ENCODE measurements at places on chromosomes 5 and 9. TPM values are rescaled to one million over a fixed set of nuclear protein-coding genes. Genes with fewer than 3 reads are reported as not detected.
A peak's percentile ranks its signal among the peaks of the same experiment; 100 is the strongest.

GRCh38 chr5:67660149-67660548, 463.6 kb upstream of the CD180 start:
- no peak for DNase-seq
- no peaks in the 10 kb centered on the region for H3K36me3 ChIP-seq
- no peaks in the 10 kb centered on the region for H3K27me3 ChIP-seq
- H3K4me3 ChIP-seq, result no peak overlapping the region
- no peaks in the 10 kb centered on the region for H3K4me1 ChIP-seq
- H3K27ac ChIP-seq, result no peak overlapping the region

- H3K27me3 ChIP-seq, result no peaks in the 10 kb centered on the region
- H3K4me1 ChIP-seq, result no peaks in the 10 kb centered on the region
- peaks cover 29% of the 10 kb centered on the region for H3K36me3 ChIP-seq
- DNase-seq, result no peak
- H3K27ac ChIP-seq, result no peak overlapping the region
- no peak overlapping the region for H3K4me3 ChIP-seq
These were observed 28.8 kb downstream of the WDR36 start for GRCh38 chr5:111120911-111121310.

The AMBP gene
- not detected for total RNA-seq

GRCh38 chr5:88690409-88691229, 192.4 kb downstream of the MEF2C start:
- no peak overlapping the region for H3K27ac ChIP-seq
- no peaks in the 10 kb centered on the region for H3K36me3 ChIP-seq
- peaks cover 16% of the 10 kb centered on the region for H3K4me1 ChIP-seq
- peak; percentile 64 for DNase-seq

GRCh38 chr9:97660847-97661246, 27.2 kb downstream of the NCBP1 start:
- no peak overlapping the region for H3K27ac ChIP-seq
- H3K4me3 ChIP-seq, result no peak overlapping the region
- no peaks in the 10 kb centered on the region for H3K27me3 ChIP-seq
- no peak for DNase-seq
- H3K36me3 ChIP-seq, result peaks cover 51% of the 10 kb centered on the region
- H3K4me1 ChIP-seq, result no peaks in the 10 kb centered on the region

DNA sequence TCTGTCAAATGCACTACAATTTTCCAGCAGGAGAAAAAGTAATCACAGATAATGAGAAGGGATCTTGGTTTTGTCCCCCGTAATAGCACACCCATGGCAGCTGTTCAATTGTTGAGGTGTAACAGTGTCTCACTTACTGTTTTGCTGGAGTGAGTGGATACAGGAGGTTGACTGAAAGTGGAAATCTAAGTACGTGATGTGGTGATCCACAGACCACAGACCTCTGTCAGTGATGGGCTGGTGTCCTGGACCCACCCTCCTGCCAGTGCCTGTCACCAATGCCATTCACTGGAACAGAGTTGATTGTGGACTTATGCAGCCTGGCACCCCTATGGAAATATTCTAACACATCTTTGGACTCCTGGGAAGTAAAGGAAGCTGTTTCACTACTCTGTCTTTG, 261.7 kb downstream of the TRPM3 start:
- no peak overlapping the region for H3K4me3 ChIP-seq
- H3K27me3 ChIP-seq, result no peaks in the 10 kb centered on the region
- no peaks in the 10 kb centered on the region for H3K36me3 ChIP-seq
- H3K27ac ChIP-seq, result no peak overlapping the region

The PCDHA9 gene
- not detected for total RNA-seq

GRCh38 chr5:139655727-139656271, 7.7 kb downstream of the CXXC5 start:
- H3K36me3 ChIP-seq, result no peaks in the 10 kb centered on the region
- peaks cover 15% of the 10 kb centered on the region for H3K27me3 ChIP-seq
- H3K4me3 ChIP-seq, result no peak overlapping the region
- H3K4me1 ChIP-seq, result peaks cover 20% of the 10 kb centered on the region

DNA sequence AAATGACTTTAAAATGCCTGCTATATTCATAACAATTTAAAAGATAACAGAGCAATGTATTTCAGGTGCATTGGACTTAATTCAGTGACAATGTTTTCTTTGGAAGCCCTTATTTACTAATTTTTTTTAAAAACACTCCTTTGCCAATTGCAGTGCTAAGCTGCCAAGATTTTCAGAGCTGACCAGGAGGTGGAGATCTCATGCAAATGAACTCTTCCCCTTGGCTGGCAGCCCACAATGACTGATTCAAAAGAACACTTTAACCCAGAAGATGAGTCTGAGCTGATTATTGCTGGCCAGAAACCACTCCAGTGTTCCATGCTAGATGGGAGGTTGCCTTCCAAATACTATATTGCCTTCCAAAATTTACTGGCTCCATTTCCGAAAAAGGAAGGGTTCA, 128.3 kb upstream of the CCNH start:
- no peak overlapping the region for H3K27ac ChIP-seq
- H3K4me1 ChIP-seq, result no peaks in the 10 kb centered on the region
- H3K36me3 ChIP-seq, result no peaks in the 10 kb centered on the region

GRCh38 chr9:2241461-2241835, 226.3 kb downstream of the SMARCA2 start:
- H3K36me3 ChIP-seq, result no peaks in the 10 kb centered on the region
- H3K27me3 ChIP-seq, result peaks cover 8% of the 10 kb centered on the region
- DNase-seq, result no peak
- peaks cover 7% of the 10 kb centered on the region for H3K4me1 ChIP-seq

DNA sequence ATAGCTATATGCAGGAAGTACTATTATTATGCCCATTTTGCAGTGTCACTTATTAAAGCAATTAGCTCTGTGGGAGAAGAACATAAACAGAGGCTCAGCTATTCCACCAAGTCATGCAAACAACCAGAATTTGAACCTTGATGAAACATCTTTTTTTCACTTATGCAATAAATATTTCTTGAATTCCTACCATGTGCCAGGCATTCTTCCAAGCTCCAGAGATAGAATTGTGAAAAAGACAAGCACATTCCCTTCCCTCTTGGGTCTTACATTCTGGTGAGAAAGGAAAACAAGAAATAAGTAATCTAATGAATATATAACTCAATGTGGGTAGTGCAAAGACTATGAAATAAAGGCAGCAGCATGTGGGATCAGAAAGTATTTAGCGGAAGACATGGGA, 32.1 kb upstream of the ADRB2 start:
- no peak overlapping the region for H3K4me3 ChIP-seq
- no peaks in the 10 kb centered on the region for H3K27me3 ChIP-seq
- no peaks in the 10 kb centered on the region for H3K4me1 ChIP-seq
- H3K36me3 ChIP-seq, result no peaks in the 10 kb centered on the region
- no peak overlapping the region for H3K27ac ChIP-seq
- DNase-seq, result no peak

- H3K36me3 ChIP-seq, result no peaks in the 10 kb centered on the region
- H3K4me1 ChIP-seq, result no peaks in the 10 kb centered on the region
- H3K27me3 ChIP-seq, result no peaks in the 10 kb centered on the region
- H3K4me3 ChIP-seq, result no peak overlapping the region
- no peak overlapping the region for H3K27ac ChIP-seq
These were observed 169.1 kb downstream of the YTHDC2 start for GRCh38 chr5:113682497-113683136.

- no peaks in the 10 kb centered on the region for H3K4me1 ChIP-seq
- no peak overlapping the region for H3K27ac ChIP-seq
- H3K36me3 ChIP-seq, result no peaks in the 10 kb centered on the region
- peaks cover 4% of the 10 kb centered on the region for H3K27me3 ChIP-seq
- DNase-seq, result no peak
These were observed 681 bp upstream of the CHSY3 start for GRCh38 chr5:129903466-129904101.

The ELOVL7 gene
- total RNA-seq, result 0.11 TPM

The TTC16 gene
- 1.6 TPM for total RNA-seq

The PTRH1 gene
- total RNA-seq, result 34.4 TPM

The GFI1B gene
- total RNA-seq, result not detected

- no peak for DNase-seq
- no peak overlapping the region for H3K27ac ChIP-seq
- H3K36me3 ChIP-seq, result no peaks in the 10 kb centered on the region
- H3K4me3 ChIP-seq, result no peak overlapping the region
These were observed 110.7 kb downstream of the RXRA start for GRCh38 chr9:134436911-134437310.

The LYRM7 gene
- 24.1 TPM for total RNA-seq

- H3K4me1 ChIP-seq, result no peaks in the 10 kb centered on the region
- H3K36me3 ChIP-seq, result no peaks in the 10 kb centered on the region
- no peak overlapping the region for H3K27ac ChIP-seq
- H3K27me3 ChIP-seq, result no peaks in the 10 kb centered on the region
- no peak for DNase-seq
These were observed 22.3 kb upstream of the MIER3 start for GRCh38 chr5:56974241-56974640.

The LHFPL2 gene
- total RNA-seq, result 1.2 TPM

DNA sequence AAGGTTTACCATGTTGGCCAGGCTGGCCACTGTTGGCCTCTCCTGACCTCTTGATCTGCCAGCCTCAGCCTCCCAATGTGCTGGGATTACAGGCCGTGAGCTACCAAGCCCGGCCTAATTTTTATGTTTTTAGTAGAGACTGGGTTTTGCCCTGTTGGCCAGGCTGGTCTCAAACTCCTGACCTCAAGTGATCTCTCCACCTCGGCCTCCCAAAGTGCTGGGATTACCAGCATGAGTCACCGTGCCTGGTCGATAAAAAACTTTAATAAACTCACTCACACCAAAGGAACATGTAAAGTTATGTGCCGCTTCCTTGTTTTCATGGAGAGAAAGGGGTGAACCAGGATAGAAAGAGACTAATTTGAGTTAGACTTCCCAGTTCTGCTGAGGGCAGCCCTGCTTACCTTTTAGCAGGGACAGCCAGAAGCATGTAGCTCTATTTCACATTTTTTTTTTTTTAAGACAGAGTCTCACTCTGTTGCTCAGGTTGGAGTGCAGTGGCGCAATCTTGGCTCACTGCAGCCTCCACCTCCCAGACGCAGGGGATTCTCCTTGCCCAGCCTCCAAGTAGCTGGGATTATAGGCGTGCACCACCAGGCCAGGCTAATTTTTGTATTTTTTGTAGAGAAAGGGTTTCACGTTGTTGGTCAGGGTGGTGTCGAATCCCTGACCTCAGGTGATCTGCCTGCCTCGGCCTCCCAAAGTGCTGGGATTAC, 11.4 kb upstream of the HAUS6 start:
- no peaks in the 10 kb centered on the region for H3K4me1 ChIP-seq
- H3K36me3 ChIP-seq, result peaks cover 33% of the 10 kb centered on the region
- H3K27me3 ChIP-seq, result no peaks in the 10 kb centered on the region
- no peak overlapping the region for H3K27ac ChIP-seq
- no peak for DNase-seq

The POU5F2 gene
- total RNA-seq, result 0.49 TPM

DNA sequence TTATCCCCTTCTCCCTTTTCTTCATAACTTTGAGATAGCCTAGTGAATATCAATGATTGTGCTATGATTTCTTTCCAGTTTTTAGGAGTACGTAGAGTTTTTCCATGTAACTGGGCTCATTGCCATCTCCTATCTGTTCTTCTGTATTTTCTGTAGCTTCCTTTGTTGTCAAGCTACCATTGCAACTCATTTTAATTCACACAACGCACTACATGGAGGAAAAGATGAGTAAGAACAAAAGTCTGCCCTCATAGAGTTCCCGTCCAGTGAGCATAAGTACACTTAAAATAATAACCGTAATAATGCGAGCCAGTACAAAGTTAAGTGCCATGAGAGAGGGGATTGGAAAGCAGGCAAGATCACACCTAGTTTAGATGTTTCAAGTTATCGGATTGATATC, 177.7 kb downstream of the PAM start:
- no peak overlapping the region for H3K4me3 ChIP-seq
- no peak for DNase-seq
- H3K27ac ChIP-seq, result no peak overlapping the region
- no peaks in the 10 kb centered on the region for H3K36me3 ChIP-seq
- H3K27me3 ChIP-seq, result no peaks in the 10 kb centered on the region

The MYMK gene
- not detected for total RNA-seq
